ENCODE measurements at places on chromosomes 7 and 10. TPM values are rescaled to one million over a fixed set of nuclear protein-coding genes. Genes with fewer than 3 reads are reported as not detected.

DNA sequence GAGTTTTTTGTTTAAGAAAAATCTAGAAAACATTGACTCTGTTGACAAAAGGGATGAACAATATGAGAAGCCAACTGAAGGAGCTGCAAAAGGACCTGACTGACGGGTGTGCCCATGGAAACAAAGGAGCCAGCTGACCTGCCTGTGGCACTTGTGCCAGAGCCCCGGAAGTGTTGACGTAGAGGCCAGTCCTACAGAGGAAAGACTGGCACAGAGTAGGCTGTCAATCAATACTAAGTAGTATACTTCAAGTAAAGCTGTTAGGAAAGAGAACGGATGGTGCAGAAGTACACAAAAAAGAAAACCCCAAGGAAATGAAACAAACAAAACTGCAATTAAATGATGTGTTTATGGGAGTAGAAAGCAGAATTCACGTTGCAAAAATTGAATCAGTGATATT is 19.0 kb upstream of the ABI1 start:
- no peak for DNase-seq

Gene EGFR
- not detected for total RNA-seq

Gene SFTPA2
- total RNA-seq: not detected

GRCh38 chr10:126198681-126199080 is 189.6 kb downstream of the ADAM12 start:
- DNase-seq: no peak

GRCh38 chr7:129993275-129993674 is 40.5 kb upstream of the UBE2H start:
- no peak for DNase-seq

- DNase-seq: no peak
Observed at GRCh38 chr10:124699471-124700292, 44.5 kb downstream of the FAM53B start.

Gene VWC2
- not detected for total RNA-seq

Gene EPHA1
- total RNA-seq: 4.3 TPM

Gene GIMAP2
- 44.1 TPM for total RNA-seq

- DNase-seq: no peak
Observed at GRCh38 chr10:103789771-103790201, 65.6 kb downstream of the SH3PXD2A start.

Gene COBL
- not detected for total RNA-seq

DNA sequence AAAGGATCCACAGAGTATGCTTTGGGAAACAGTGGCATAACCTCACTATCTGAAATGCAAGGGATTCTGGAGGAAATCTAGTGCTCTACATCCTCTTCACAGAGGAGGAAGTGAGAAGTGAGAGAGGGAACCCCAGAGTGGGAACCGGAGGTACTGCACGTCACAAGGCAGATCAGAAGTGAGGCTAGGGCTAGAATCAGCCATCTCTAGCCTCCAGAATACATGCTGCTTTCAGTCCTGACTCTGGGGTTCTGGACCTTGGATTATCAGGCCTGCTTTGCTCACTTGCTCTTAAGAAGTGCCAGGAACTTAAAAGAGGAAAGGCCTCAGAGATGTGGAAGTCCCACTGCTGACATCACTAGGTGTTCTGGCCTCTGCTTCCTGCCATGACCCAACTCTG is 25.7 kb downstream of the ZNF503 start:
- no peak for DNase-seq

DNA sequence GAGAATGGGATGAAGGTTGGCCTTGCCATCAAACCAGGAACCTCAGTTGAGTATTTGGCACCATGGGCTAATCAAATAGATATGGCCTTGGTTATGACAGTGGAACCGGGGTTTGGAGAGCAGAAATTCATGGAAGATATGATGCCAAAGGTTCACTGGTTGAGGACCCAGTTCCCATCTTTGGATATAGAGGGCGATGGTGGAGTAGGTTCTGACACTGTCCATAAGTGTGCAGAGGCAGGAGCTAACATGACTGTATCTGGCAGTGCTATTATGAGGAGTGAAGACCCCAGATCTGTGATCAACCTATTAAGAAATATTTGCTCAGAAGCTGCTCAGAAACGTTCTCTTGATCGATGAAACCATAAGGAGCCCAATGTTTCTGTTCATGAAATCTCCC is 637 bp downstream of the RPEL1 start:
- DNase-seq: no peak

- DNase-seq: no peak
Observed at GRCh38 chr10:31816318-31816717, 112.3 kb downstream of the ARHGAP12 start.

DNA sequence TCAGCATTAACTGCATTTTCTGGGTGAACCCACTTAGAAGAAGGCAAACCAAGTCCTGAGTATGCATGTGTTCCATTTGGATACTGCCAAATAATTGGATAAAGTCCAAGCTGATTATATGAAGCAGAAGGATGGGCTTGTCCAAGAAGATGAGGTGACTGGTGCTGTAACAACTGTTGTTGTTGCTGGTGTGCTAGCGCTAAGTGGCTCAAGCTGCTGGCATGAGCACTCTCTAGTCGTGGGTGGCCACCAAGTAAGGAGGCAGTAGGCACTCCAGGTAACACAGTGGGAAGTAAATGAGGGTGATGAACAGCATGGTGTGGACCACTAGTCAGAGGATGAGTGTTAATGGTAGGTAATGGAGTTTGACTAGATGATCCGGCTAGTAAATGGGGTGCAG is 80.4 kb downstream of the NRBF2 start:
- DNase-seq: no peak

DNA sequence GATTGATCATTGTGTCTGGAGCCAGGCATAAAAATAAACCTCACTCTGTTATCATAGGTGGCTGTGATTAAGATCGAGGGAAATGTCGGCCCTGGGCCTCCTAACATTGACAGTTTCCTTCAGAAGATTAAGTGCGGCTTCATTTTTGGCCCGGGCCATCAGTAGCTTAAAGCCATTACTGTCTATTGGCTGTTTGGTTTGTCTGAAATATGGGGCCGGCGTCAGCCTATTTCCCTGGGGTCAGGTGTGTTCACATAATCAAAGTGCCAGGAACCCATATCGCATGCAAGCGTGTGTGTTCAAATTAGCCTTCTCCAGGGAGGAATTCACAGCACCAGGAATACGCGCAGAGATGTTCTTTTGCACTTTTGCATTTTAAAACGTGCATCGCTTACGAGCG is 114.7 kb downstream of the CUX1 start:
- no peak for DNase-seq

DNA sequence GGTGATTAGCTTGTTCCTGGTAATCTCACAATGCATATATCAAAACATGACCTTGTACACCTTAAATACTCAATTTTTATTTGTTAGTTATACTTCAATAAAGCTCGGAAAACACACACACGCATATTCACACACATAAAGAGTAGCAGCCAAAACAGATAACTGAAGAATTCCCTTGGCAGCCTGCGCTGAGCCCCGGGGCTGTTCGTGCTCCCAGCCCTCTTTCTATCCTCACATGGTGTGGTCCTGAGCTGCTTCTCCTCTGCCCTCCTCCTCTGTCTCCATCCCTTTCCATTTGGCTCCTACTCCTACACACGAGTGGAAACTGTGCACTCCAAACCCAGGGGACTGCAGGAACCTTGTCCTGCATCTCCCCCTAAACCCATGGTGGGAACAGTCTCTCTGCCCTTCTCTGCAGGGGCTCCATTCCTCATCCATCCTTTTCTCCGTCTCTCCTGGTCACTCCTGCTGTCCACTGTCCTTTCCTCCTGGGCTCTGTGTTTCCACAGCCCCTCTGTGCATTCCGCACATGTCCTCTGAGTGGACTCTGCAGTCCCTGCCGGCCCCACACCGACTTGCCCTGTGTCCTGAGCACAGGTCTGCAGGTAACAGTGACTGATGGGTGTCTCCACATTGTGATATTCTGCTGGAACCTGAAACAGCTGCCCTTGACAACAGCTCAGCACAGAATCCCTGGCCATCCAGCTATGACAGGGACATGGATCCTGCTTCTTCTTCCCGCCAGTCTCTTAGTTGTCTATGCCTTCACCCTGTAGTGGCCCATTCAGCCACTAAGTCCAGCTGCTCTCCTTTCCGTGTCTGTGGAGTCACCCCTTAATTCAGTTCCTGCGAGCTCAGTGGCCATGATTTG is 216.8 kb upstream of the ZNF32 start:
- no peak for DNase-seq

Gene AHR
- total RNA-seq: 40.9 TPM

GRCh38 chr7:16967300-16967811 is 85.6 kb upstream of the AGR3 start:
- no peak for DNase-seq

- no peak for DNase-seq
Observed at GRCh38 chr7:12964836-12965235, 277.4 kb downstream of the ARL4A start.

- DNase-seq: no peak
Observed at GRCh38 chr10:30111340-30112022, 52.1 kb upstream of the JCAD start.

Gene TPST1
- 0.62 TPM for total RNA-seq

GRCh38 chr10:43000651-43001426 is 76.0 kb upstream of the RET start:
- DNase-seq: no peak

DNA sequence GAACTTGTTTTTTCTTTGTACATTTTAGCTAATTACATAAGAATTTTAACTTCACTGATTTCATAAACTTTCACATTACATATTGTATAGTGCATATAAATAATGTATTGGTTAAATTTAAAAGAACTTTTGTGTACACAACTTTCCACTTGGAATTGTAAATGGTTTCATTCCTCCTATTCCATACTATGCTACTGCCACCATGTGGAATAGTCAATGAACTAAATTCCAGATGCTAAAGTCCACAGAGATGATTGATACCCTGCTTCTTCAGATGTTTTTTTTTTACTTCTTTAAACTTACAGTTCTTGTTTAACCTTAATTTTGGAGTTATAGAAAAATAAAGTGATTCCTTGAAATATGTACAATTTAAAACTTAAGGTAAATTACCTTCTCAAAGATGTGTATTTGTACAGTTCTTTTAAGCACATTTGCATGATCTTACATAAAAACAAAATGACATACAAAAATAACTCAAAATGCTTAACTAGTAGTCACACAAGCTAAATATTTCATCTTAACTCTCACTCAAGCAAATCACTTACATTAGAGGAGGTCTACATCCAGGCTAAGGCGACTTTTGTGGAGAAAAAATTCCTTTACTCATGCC is 247.6 kb upstream of the HGF start:
- DNase-seq: no peak

- DNase-seq: no peak
Observed at GRCh38 chr7:121351682-121352081, 22.9 kb downstream of the WNT16 start.

Gene PODXL
- total RNA-seq: 1.3 TPM

Gene GPR26
- total RNA-seq: not detected

Data from activated CD4-positive, alpha-beta memory T cell treated with anti-CD3 and anti-CD28 coated beads for 36 hours (primary cell).